HFF-Myc (cell line): ENCODE measurements at places on chromosomes 13 and 19.
A peak's percentile ranks its signal among the peaks of the same experiment; 100 is the strongest.

DNA sequence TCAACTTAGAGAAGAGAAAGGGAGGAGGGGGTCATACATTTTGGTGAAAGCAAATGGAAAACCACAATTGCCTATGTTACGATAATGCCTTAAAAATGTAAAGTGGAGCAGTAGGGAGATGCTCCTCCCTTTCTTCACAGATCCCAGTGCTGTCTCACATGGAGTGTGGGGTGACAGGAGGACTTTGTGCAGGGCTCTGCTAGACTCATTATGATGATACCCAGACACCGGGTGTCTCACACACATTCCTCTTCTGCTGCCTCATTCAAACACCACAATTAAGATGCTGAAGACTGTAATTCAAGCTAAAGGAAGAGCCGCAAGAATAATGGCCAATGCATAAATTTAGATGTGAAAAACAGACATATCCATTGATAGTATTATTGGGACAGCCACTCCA is 150.6 kb downstream of the LHFPL6 start:
- DNase-seq, result no peak

DNA sequence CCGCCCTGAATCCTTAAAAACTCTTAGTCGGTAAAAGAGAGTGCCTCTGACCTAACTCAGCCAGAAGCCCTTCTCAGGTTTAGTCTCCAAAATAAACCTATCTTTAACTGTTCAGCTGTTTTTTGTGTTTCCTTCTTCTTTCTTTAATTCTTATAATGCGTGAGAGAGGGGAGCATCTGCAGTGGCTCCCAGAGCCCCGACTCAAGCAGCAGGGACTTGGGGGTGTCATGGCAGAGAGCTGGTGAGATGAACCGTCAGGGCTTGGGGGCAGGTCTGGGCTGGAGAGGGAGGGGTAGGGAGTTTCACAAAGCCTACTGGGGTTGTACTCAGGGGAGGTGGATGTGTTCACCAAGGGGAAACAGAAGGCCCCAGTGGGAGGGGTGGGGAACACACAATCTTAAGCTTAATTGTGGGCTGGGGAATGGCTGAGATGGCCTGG is 16.8 kb upstream of the SIGLEC6 start:
- DNase-seq, result no peak

GRCh38 chr13:49859560-49859959 is 67.1 kb upstream of the KPNA3 start:
- peak; percentile 30 for DNase-seq

DNA sequence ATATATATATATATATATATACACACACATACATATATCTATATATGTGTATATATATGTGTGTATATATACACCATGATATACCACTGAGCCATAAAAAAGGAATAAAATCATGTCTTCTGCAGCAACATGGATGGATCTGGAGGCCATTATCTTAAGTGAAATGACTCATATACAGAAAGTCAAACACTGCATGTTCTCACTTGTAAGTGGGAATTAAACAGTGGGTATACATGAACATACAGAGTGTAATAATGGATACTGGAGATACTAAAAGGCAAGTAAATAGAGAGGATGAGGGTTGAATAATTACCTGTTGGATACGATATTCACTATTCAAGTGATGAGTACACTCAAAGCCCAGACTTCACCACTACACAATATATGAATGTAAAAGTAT is 332.6 kb downstream of the SLITRK1 start:
- DNase-seq, result no peak

DNA sequence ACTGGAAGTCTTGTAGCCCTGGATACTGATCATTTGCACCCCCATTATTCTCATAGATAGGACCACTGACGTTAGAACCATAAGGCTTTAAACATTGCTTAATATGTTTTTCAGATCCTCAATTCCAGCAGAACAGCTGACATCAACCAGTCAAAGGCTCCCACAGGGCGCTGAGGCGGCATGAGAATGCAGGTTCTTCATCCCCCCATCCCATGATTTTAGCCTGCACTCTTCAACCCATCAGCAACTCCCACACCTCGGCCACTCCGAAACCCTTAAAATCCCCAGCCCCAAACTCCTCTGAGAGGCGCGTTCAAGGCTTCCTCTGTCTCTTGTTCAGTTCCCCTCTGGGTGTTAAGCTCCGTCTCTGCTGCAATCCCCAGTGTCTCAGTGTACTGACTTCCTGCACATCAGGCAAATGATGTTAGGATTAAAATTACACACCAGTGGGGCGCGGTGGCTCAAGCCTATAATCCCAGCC is 24.3 kb upstream of the LAMP1 start:
- no peak for DNase-seq
